ENCODE measurements at places on chromosomes 16 and 17. TPM values are rescaled to one million over a fixed set of nuclear protein-coding genes. Genes with fewer than 3 reads are reported as not detected.

Gene TMEM106A
- 8.7 TPM for total RNA-seq

Gene CNGB1
- 0.20 TPM for total RNA-seq

Gene NLRC5
- total RNA-seq: 2.7 TPM

DNA sequence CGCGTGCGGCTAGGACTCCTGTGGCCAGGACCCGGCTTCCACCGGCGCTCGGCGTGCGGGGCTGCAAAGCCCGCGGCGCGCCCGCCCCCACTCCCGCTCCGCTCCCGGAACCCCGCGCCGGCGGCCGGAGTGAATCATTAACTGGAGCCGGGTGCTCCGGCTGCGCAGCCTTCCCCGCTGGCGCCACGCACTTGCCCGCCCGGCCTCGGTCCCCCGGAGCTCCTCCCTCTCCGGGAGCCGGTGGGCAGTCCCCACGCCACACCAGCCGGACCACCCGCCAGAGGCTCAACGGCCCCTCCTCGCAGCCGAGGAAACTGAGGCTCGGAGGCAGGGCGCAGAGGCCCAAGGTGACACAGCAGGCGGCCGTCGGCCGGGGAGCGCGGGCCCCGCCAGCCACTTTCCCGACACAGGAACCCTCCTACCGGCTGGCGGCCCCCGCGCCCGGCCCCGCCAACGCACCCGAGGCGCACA lies 580 bp downstream of the BCAR1 start:
- peak; percentile 69 for DNase-seq

Gene USH1G
- total RNA-seq: not detected

GRCh38 chr16:28098959-28099945 lies 35.7 kb upstream of the GSG1L start:
- DNase-seq: no peak

Gene RAB11FIP4
- total RNA-seq: 3.6 TPM

Gene ARHGDIG
- not detected for total RNA-seq

GRCh38 chr16:11233727-11234376 lies 22.2 kb downstream of the SOCS1 start:
- no peak for DNase-seq

DNA sequence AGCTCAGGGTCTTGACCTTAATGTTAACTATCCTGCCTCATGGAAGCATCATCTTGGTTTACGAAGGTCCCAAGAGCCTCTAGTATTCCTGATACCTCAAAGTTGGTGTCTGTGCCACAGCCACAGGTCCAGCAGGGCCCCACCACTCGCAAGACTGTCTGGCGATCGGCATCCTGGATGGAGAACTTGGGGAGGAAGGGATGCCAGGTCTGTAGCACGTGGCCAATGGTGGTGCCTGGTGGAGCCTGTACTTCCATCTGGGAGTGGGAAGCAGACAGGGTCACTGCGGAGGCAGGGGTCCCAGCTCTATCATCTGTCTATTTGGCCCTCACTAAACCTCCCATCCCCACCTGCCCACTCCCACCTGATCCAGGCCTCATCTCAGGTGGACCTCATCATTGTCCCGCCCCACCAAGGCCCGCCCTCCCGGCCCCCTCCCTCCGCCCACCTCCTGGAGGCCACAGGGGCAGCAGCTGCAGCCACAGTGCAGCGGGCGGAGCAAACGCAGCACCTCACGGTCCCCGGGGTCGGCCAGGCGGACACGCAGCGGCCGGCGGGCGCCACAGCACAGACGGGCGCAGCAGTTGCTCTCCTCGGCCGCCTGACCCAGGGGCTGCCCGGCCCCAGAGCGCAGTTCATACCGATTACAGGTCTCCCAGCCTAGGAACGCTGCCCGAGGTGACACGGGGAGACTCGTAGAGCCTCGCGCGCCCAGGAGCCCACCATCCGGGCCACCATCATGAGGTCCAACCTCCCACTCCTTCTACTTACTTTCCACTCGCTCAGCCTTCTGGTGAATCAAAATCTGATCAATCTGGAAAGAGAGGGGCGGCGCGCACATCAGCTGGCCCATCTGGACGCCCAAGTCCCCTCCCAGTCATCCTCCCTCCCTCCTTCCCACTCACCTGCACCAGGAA lies 1.4 kb downstream of the PLSCR3 start:
- DNase-seq: no peak

- peak; percentile 83 for DNase-seq
These were observed 143.3 kb downstream of the AATF start for GRCh38 chr17:37092071-37092470.

GRCh38 chr17:46851029-46851741 lies at the start of gene WNT9B:
Gene WNT9B, plus strand, starts transcription at chr17:46851583. Its CDS starts 56 bp downstream, at chr17:46851639.
- peak; percentile 30 for DNase-seq

GRCh38 chr17:55567240-55568214 lies 56.3 kb upstream of the SMIM36 start:
- no peak for DNase-seq

GRCh38 chr17:81332118-81332834 lies 37.2 kb upstream of the SLC38A10 start:
- no peak for DNase-seq
